ENCODE measurements at places on chromosomes 3 and 15. TPM values are rescaled to one million over a fixed set of nuclear protein-coding genes. Genes with fewer than 3 reads are reported as not detected.

Gene ST6GAL1
- total RNA-seq, result 3.3 TPM

DNA sequence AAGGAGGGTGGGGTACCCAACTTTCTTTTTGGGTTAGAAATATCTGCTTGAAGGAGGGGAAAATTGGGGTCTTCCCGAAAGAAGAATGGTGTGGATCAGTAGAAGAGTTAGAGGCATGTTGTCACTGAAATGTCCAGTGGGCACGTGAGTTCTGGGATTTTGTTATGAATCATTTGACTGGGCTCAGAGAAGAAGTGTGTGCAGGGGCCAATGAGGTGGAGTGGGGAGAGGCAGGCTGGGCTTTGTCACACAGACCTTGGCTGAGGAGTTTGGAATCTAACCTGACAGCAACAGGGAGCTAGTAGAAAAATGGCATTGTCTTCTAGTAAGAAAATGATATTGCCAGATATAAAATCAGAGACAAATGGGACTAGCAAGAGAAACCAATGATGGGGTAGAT lies 436.8 kb downstream of the MFSD1 start:
- DNase-seq, result peak; percentile 49

DNA sequence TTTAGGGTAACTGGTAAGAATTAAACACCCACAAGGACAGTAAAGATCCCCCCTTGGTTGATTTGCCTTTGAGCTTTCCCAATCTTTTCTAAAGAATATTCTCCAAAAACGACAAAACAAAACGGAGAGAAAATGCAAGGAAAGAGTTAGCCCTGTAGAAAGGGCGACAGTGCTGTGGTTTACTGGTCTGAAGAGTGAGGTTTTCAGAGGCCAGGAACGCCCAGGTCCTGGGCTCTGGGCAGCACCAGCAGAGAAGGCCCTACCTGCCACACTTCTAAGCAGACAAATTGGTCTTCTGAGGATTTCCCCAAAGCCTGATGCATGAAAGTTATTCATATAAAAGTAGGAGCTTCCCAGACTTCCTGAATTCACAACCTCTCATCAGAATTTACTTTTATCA lies 119.3 kb downstream of the KCNMB2 start:
- no peak for DNase-seq

Gene KIF15
- total RNA-seq, result 17.1 TPM

DNA sequence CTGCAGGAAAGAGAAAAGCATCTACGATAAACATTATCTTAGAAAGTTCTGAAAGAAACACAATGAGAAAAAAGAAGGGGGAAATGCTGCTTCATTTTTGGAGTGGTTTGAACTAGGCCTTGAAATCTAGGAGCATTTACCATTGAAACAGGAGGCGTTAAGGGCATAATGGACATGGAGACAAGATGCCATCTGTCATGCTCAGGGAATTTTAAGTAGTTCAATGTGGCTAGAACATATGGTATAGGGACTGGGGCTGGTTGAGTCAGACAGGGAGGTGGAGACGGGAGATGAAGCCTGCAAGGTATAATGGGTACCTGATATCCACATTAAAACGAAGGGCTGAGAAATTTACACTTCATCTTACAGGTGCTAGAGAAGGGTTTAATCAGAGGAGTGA lies 10.4 kb upstream of the PLAAT1 start:
- DNase-seq, result no peak

GRCh38 chr3:11162401-11163345 lies 8.4 kb downstream of the HRH1 start:
- DNase-seq, result no peak

- peak; percentile 81 for DNase-seq
Measured at GRCh38 chr3:69739204-69740102, at the start of gene MITF. Gene MITF, plus strand, starts transcription at chr3:69739464. Its CDS starts 134 bp downstream, at chr3:69739598.

Gene CCR3
- not detected for total RNA-seq

Gene TGM4
- not detected for total RNA-seq

DNA sequence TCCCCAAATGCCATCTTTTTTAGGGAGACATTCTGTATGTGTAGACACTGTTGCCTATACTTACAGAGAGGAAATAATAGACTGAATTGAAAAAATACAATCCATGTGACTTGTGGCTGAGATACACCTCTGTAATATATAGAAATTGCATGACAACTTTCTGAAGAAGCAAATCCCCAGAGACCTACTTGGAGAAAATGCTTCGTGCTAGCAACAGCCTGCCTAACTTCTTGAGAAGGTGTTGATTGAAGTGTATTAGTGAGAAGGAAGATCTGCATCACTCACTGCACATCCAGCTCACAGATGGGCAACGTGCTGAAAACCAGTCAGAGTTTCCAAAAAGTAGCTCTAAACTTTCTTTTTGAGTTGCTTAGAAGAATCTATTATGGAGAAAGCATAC lies 404.1 kb downstream of the EPHB1 start:
- DNase-seq, result no peak

DNA sequence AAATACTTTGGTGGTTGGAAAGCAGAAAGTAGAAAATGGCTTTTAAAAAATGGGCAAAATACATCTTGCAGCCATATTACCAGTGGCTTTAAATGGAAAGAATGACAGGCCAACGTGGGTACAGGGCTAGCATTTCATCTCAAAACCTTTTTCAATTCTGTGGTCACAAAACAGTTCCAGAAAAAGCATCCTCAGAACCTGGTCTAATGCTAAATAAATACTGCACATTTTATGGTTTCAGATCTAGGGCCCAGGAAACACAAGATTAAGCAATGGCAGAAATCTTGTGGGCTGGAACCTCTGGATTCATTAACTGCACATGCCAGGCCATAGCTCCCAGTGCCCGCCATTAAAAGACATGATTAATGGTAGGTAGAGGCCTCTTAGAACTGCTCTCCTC lies 470.2 kb upstream of the RASGRP1 start:
- no peak for DNase-seq

Gene SPATA12
- not detected for total RNA-seq

DNA sequence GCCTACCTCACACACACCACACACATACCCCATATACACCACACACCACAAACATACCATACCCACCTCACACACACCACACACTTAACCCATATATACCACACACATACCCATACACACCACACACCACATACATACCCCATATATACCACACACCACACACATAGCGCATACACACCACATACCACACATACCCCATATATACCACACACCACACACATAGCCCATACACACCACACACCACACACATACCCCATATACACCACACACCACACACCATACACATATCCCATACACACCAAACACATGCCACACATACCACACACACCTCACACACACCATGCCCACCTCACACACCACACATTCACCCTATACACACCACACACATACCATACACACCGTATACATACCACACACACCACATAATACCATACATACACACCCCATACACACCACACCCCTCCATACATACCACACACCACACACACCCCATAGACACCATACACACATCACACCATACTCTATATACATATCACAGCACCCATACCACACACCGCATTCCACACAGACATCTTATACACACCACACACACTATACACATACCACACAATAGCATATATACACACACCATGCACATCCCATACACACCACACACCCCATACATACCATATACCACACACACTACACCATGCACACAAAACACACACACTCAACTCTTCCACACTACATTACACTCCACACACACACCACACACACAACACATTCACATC lies 29.5 kb downstream of the APBA2 start:
- no peak for DNase-seq

Gene PRSS50
- total RNA-seq, result not detected

GRCh38 chr3:87127281-87127680 lies 99.8 kb upstream of the CHMP2B start:
- DNase-seq, result peak; percentile 35

DNA sequence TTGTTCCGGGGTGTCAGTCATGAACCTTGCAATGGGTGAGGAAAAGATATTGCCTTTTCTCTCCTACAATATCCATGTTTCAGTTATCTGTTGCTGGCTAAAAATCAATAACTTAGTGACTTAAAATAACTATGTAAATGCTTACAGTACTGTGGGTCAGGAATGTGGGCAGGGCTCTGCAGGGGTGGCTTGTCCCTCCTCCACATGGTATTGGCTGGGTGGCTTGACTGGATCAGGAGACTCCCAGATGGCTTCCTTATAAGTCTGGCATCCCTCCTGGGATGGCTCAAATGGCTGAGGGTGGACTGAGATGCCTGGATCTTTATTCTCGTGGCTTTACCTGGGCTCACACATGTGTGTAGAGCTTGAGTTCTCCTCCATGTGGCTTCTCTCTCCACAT lies 47.5 kb downstream of the GTPBP8 start:
- no peak for DNase-seq

DNA sequence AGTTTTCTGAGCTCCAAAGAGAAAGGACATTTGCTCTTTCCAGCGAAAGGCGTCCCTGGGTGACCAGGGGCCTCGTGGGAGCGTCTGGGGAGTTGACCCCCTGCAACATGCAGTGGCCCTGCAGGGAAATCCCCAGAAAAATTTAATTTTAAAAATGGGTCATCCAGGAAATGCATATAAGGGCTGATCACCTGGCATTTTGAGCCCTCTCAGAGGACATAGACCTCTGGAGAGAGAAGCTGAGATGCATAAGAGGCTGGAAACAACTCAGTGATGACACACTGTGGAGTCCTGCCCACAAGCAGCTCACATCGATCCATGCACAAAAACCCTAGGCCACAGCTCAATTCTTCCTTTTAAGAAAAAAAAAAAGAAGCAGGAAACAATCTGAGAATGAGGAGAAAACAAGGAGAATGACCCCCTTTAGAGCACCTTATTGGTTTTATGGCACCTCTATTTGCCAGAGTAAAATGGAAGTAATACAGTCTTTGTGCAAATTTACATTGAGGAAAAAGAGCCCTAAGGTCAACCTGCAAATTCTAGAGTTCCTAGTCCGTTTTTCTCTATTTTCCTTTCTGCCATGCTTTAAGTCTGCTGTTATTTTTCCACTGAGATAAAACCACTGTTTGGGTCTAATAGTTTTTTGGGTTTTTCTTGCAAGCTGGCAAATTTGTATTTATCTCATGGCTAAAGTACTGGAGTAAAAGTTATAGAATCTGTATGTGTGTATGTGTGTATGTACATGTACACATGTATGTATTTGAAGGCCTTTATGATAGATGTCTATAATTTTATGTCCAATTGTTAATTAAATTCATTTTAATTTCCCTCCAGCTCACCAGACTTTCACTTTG lies 6.9 kb upstream of the BDH1 start:
- DNase-seq, result no peak

- DNase-seq, result no peak
Measured at GRCh38 chr15:67973846-67974245, 80.3 kb upstream of the PIAS1 start.

Gene IGSF10
- 8.0 TPM for total RNA-seq

Gene SNTN
- not detected for total RNA-seq

- no peak for DNase-seq
Measured at GRCh38 chr3:44419116-44419922, 58.2 kb downstream of the ZNF445 start.

DNA sequence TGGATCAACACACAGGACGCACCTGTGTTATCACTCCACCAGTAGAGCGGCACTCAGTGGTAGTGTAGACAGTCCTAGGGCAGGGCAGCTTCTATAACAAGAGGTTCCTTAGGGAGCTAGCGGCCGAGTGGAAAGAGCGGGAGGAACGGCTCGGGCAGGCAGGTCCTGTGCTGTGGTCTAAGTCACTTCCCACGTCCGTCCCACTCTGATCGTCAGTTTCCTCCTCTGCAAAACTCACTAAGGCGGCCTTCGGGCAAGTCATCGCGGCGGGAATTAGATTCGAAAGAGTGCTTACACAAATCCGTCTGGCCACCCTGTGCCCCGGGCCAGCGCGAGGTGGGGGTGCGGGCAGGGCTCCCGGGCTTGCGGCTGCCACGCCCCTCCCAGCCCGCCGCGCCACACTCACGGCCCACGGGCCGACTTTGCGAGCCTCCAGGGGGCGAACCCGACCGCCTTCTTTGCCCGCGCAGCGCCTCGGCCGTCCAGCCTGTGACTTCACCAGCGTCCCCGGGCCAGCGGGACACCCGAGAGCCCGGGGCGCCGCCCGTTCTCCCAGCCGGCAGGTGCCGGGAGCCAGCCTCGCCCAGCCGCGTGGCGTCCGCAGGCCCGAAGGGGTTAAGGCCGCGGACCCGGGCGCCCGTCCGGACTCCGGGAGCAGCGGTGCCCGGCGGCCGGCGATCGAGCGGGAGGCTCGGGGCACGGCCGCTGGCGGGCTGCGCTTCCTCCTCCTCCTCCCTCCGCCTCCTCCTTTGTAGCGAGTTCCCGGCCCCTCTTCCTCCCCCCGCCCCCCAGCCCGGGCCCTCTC lies 416 bp upstream of the CORO2B start:
- peak; percentile 69 for DNase-seq

All from fibroblast of the aortic adventitia (primary cell).